ENCODE measurements at places on chromosomes 6 and 20.

GRCh38 chr20:20737158-20737557 lies 24.7 kb upstream of the RALGAPA2 start:
- DNase-seq, result no peak

DNA sequence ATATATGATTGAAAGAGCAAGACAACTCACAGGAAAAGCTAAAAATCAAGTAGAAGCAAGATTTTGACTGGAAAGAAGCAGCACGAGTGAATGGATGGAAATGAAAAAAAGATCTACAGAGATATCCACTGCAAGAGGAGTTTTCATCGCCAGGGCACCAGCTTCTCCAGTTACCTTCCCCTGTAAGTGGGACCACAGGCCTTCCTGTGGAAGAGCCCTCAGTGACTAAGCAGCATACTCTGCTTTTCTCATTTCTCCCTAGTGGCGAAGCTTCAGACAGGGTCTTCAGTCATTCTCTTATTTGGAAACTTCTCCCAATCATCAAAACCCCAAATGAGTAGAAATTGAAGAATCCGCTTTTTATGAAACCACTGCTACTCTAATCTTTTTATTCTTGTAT lies 40.5 kb downstream of the ADGRB3 start:
- no peak for DNase-seq

GRCh38 chr6:33628401-33628964 lies 7.4 kb downstream of the ITPR3 start:
- peak; percentile 85 for DNase-seq

GRCh38 chr6:158153576-158153975 lies 14.5 kb downstream of the SERAC1 start:
- no peak for DNase-seq

- no peak for DNase-seq
Observed at GRCh38 chr6:89613790-89614189, 24.8 kb downstream of the LYRM2 start.

- peak; percentile 42 for DNase-seq
Observed at GRCh38 chr20:10539818-10540553, 104.9 kb downstream of the SLX4IP start.

- peak; percentile 99 for DNase-seq
Observed at GRCh38 chr6:6820641-6821238, 232.2 kb downstream of the LY86 start.

DNA sequence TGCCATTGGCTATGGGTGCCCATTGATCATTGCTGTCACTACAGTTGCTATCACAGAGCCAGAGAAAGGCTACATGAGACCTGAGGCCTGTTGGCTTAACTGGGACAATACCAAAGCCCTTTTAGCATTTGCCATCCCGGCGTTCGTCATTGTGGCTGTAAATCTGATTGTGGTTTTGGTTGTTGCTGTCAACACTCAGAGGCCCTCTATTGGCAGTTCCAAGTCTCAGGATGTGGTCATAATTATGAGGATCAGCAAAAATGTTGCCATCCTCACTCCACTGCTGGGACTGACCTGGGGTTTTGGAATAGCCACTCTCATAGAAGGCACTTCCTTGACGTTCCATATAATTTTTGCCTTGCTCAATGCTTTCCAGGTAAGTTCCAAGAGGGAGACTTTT lies 16.4 kb downstream of the ADGRF4 start:
- peak; percentile 52 for DNase-seq

GRCh38 chr6:42217519-42218367 lies at the start of gene MRPS10:
Gene MRPS10, minus strand, starts transcription at chr6:42217861. Its CDS starts 12 bp downstream, at chr6:42217849.
- peak; percentile 93 for DNase-seq

- DNase-seq, result no peak
Observed at GRCh38 chr6:49205526-49205925, 257.5 kb downstream of the MMUT start.

- no peak for DNase-seq
Observed at GRCh38 chr6:157398151-157398550, 17.2 kb downstream of the ZDHHC14 start.

DNA sequence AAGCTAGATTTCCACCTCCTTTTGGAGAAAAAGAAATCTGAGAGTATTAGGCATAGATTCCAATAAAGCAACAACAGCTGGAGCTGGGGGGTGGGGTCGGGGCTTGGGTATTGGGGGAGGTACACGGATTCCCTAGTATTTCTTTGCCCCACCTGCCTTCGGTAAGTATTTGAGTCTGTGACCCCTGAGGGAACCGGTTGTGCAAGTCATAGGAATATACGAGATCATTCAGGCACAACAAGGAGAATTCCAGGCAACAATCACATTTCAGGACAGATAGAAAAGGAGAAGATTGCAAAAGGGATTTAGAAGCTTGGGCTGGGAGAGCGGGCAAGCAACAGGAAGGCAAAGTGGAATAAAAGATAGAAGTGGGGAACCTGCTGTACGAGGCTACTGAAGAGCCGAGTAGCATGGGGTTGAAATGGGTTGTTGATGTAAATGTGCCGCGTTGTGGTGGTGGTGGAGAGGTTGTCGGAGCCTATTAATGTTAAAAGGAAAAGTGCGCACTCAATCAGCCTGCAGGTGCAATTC lies 148.9 kb downstream of the BCAS1 start:
- DNase-seq, result no peak

DNA sequence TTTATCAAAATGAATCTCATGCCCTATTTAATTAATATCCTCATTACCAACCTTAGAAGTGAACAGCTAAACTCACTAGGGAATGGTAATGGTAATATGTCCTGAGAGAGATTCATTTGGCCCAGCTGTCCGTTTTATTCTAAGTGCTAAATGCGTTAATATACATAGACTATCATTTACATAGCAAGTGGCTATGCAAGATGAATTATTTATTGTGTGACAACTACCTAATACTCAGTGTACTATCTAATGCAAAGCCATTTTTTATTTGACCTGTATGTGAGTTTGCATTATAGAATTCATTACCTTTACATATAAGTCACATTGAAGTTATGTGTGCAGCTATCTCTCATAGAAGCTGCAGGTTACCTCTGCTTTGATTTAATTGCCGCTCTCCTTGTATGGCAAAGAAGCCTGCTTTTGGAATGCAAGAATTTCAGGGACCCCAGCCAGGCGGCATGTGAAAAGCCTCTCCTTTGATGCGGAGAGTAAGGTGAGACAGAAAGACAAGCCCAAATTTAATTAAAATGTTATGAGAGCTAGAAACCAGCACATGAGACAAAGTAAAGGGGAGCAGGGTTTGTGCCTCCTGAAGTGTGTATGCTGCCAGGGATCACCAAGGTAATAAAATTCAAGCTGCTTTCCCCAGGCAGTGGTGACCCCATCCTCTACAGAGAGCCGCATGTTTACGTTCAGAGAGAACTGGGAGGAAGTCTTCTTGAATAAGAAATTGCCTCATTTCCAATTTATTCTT lies 693.0 kb upstream of the MAP3K7 start:
- no peak for DNase-seq

GRCh38 chr6:152503546-152503945 lies 133.6 kb downstream of the SYNE1 start:
- no peak for DNase-seq

DNA sequence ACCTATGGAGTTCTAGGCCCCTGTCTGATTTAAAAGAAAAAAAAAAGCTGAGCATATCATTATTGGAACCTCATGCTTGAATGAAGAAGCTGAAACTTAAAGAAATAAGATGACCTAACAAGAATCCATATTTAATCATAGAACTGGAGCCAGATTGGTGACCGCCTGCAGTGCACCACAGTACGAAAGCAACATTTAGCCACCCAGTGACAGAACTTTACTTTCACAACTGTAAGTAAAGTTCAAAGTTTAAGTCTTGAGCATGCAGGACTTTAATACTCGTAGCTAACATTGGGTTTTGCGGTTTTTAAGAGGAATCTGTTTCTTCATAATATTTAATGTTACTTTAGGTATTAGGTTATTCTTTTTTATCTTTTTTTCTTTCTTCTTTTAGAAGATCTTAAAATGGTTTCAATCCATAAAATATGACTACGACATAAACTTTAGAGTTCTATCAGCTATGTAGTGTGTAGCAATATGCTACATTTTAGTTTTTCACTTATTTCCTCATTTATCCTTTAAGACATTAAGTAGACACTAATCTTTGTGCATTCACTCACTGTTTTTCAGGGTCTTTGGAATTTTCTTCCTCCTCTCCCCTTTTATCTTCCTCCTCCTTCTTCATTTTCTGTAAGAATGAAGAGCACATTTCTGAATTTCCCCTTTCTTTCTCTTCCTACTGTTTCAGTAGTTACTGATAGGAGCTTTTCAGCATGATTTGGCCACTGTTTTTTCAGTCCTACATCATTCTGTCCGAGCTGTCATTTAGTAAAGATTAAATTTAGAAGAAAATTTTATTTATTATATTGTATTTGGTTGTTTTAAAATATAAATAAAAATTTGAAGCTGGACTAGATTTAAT lies 514.1 kb downstream of the GRIK2 start:
- no peak for DNase-seq

GRCh38 chr20:13930281-13930680 lies 60.1 kb downstream of the SEL1L2 start:
- peak; percentile 21 for DNase-seq

DNA sequence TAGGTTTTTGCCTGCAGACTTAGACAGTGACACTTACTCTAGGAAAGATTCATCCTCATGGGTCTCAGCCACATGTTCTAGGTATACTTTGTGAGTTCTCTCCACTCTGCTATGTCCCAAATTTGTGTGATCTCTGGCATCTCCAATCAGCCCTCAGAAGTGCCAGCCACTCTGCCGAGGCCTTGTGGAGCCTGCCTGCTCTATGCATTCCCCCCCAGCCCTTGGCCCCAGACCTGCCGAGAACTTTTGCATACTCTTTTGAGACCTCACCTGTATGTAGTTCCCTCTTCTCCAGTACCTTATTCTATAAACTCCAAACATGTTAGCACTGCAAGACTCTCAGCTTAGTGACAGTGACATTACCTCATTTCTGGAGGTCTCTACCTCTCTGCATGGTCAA lies 2170.5 kb upstream of the DEFB115 start:
- DNase-seq, result no peak

DNA sequence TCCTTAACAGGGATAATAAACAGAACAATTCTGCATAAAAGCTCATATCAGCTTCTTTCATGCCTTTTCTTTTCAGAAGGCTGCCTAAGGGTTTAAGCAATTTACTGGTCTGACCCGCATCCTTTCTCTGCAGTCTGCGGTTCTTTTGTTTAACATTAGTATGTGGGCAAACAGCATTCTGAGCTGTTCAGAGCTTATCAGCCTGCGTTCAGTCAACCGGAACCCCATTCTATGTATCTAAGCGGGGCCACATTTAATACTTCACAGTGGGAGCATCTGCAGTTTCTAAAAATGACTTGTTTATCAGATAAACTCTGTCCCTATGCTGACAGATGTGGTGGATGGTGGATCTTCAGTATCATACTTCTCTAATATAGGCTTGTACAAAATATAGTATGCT lies 758.9 kb upstream of the MMS22L start:
- no peak for DNase-seq

- no peak for DNase-seq
Observed at GRCh38 chr6:31268836-31269235, 3.1 kb downstream of the HLA-C start.

DNA sequence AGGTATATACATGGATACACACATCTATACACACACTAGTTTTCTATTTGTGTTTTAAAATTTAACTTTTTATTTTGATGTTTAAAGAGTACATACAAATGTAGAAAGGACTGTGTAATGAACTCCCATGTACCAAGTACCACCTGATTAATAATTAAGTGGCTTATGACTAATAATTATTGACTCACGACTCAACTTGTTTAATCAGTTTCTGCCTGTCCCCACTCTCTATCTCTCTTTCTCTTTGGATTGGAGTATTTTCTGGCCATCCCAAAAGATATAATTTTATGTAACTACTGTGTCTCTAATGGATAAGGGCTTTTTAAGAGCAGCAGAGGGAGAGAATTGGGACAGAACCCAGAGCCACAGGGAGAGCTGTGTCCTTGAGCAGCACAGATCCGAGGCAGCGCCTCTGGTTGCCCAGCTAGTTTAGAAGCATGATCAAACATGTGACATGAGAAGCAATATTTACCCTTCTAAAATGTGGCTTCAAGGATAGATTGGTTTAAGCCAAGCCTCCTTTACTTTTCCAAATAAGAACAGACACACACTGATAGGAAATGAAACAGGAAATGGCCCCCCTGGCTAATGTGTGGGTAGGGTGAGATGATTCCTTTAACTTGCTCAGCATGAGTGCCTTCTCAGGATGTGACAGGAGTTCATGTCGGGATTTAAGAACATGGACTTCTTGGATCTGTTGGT lies 81.0 kb downstream of the ERMARD start:
- no peak for DNase-seq

DNA sequence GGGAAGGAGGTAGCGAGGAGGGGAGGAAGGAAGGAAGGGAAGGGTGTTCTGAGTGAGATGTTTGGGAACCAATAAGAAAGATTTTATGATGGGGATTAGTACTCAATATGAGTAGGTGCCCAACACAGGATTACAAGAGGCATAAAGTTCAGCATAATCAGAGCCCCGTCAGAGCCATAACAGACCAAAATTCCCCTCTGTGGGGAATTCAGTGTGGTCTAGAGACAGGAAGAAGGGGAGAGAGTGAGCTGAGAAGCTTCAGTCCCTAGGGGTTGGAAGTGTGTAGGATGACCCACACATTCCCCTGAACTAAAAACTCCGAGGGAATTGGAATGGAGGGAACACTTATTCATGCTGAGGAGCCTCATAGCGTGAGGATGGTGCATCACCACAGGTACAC lies 160.3 kb upstream of the SASH1 start:
- DNase-seq, result no peak

DNA sequence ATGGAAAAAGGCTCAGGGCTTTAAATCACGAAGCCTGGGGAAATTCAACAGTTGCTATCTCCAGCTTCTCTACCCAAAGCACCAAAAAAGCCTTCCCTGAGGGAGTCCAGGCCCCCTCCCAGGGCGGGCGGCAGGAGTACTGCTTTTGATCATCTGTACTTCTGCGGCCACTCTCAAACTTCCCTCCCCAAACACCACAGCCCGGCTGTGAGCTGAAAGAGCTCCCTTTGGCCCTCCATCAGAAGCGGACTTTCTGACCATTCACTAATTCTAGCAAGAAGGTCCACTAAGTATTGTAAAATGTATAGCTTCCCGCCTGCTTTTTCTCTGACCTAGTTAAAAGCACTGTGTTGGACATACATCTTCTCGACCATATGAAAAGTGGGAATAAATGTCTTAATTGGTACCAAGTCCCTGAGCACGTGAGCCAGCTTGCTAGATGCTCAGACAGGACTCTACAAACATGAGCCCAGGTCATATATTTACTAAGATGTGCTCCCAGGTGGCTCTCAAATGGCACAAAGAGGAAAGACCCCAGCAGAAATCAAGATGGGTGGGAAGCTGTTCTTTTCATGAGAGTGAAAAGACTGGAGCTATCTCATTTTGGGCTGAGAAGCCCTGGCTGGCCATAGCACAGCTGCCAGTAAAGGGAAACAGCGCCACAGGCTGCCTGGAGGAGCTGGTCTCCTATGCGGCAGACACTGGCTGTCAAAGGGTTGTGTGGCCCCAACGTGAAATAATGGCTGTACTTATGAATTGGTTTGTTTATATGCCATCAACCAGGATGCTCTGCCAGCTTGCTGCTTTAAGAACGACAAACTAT lies 58.6 kb downstream of the GFOD1 start:
- DNase-seq, result no peak

GRCh38 chr6:139380611-139381010 lies 6.2 kb upstream of the CITED2 start:
- no peak for DNase-seq

- no peak for DNase-seq
Observed at GRCh38 chr6:148855744-148856143, 108.9 kb downstream of the UST start.

- DNase-seq, result no peak
Observed at GRCh38 chr6:28220257-28221133, 4.6 kb upstream of the ZSCAN9 start.

All from SW480 (cell line).